ENCODE measurements at places on chromosomes 6 and 20. TPM values are rescaled to one million over a fixed set of nuclear protein-coding genes. Genes with fewer than 3 reads are reported as not detected.
A peak's percentile ranks its signal among the peaks of the same experiment; 100 is the strongest.

Gene LST1
- 20.6 TPM for total RNA-seq

Gene CLVS2
- total RNA-seq = not detected

Gene PLTP
- 9.7 TPM for total RNA-seq

Gene OR2B2
- not detected for total RNA-seq

Gene PACRG
- not detected for total RNA-seq

Gene KHDC1L
- total RNA-seq = not detected

Gene PRKN
- total RNA-seq = not detected

Gene IPCEF1
- 4.9 TPM for total RNA-seq

- no peaks in the 10 kb centered on the region for H3K36me3 ChIP-seq
- no peak overlapping the region for H3K27ac ChIP-seq
- no peak overlapping the region for H3K4me3 ChIP-seq
These were observed 81.6 kb downstream of the TMEM200A start for GRCh38 chr6:130447374-130447773.

GRCh38 chr6:165845493-165845892 lies 182.5 kb upstream of the PDE10A start:
- H3K36me3 ChIP-seq = no peaks in the 10 kb centered on the region
- H3K4me1 ChIP-seq = no peaks in the 10 kb centered on the region
- peaks cover 13% of the 10 kb centered on the region for H3K27me3 ChIP-seq
- no peak overlapping the region for H3K4me3 ChIP-seq

GRCh38 chr6:37479266-37479854 lies 20.3 kb downstream of the CCDC167 start:
- H3K27ac ChIP-seq = no peak overlapping the region
- no peaks in the 10 kb centered on the region for H3K4me1 ChIP-seq
- H3K36me3 ChIP-seq = peaks cover 53% of the 10 kb centered on the region
- no peak overlapping the region for H3K4me3 ChIP-seq

GRCh38 chr6:1130709-1131108 lies 181.2 kb upstream of the FOXQ1 start:
- H3K27ac ChIP-seq = no peak overlapping the region
- no peaks in the 10 kb centered on the region for H3K27me3 ChIP-seq
- no peaks in the 10 kb centered on the region for H3K4me1 ChIP-seq
- H3K36me3 ChIP-seq = no peaks in the 10 kb centered on the region
- H3K4me3 ChIP-seq = no peak overlapping the region
- DNase-seq = no peak

DNA sequence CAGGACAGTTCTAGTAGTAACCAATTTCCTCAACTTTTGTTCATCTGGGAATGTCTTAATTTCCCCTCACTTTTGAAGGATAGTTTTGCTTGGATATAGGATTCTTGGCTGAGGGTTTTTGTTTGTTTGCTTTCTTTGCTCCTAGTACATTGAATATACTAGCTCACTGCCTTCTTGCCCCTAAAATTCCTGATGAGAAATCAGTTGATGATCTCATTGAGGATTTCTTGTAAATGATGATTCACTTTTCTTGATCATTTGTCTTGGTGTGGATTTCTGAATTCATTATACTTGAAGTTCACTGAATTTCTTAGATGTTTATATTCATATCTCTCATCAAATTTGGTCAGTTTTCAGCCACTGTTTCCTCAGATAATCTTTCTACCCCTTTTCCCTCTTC lies 49.1 kb upstream of the PRDM1 start:
- no peak overlapping the region for H3K27ac ChIP-seq
- H3K27me3 ChIP-seq = peaks cover 4% of the 10 kb centered on the region
- no peak overlapping the region for H3K4me3 ChIP-seq
- no peak for DNase-seq
- no peaks in the 10 kb centered on the region for H3K4me1 ChIP-seq

DNA sequence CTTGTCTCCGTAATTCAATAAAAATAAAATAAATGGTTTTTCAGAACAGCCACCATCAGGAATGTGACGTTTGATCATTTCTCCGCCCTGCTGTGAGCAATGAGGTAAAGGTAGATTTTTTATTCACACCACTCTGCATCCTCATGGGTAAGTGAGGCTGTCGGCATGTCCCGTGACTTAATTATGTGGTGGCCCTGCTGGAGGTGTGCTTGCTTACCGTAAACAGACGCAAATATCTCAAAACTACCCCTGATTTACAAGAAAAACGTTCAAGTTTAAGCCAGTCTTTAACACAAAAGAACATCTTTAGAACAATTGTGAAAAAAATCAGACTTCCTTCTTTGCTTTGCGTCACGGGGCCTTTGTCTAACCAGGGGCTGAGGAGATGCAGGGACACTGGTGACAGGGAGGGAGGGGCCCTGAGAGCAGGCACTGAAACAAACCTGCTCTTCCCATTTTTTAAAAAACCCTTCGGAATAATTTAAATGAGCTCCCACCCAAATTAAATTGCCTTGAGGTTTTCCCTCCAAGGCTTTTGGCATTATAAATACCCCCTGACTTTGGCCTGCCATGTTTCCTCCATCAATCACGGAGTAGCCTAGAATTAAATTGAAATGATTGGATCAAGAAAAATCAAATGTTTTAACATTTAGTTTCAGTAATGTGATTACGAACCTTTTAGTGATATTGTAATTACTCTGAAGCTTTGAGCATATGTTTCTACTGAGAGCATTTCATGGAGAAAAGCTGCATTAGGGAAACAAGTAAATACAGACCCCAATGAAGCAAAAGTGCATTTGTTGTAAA lies 13.4 kb downstream of the PRKN start:
- H3K4me3 ChIP-seq = no peak overlapping the region
- H3K36me3 ChIP-seq = no peaks in the 10 kb centered on the region
- H3K27ac ChIP-seq = no peak overlapping the region
- no peak for DNase-seq

- H3K27me3 ChIP-seq = no peaks in the 10 kb centered on the region
- no peak for DNase-seq
- H3K36me3 ChIP-seq = no peaks in the 10 kb centered on the region
- H3K4me3 ChIP-seq = no peak overlapping the region
These were observed 370.4 kb downstream of the PREX1 start for GRCh38 chr20:48457193-48458002.

DNA sequence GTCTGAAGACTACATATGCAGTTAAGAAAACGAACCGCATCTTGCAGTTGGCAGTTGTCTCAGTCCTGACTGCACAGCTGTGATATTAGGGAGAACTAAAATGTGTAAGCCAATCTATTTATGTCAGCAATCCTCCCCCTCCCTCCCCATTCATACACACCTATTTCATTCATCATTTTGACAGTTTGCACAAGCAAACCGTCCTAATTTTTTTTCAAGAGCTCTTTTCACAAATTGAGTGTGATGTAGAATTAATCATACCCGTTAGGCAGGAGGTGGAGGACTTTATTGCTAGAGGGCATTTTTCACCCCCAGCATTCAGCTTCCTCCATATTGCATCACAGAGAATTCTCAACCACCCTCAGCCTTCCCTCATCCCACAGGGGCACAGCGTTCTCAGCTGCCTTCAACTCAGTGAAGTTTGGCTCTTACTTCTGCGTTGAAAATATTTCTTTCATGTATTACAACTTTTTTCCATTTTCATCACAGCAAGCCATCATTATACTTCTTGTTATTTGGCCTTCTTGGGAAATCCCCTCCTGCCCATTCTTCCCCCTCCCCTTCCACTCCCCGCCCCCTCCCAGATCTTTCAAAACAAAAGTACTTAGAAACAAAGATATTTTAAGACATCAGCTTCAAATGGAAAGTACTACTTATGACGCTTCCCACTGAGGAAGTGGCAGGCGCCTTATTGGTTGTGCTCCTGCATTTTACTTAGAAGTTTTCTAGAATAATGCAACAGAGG lies 37.5 kb downstream of the NOX3 start:
- no peaks in the 10 kb centered on the region for H3K36me3 ChIP-seq
- H3K4me1 ChIP-seq = peaks cover 29% of the 10 kb centered on the region
- H3K27ac ChIP-seq = peak overlapping the region; percentile 79
- H3K27me3 ChIP-seq = no peaks in the 10 kb centered on the region

DNA sequence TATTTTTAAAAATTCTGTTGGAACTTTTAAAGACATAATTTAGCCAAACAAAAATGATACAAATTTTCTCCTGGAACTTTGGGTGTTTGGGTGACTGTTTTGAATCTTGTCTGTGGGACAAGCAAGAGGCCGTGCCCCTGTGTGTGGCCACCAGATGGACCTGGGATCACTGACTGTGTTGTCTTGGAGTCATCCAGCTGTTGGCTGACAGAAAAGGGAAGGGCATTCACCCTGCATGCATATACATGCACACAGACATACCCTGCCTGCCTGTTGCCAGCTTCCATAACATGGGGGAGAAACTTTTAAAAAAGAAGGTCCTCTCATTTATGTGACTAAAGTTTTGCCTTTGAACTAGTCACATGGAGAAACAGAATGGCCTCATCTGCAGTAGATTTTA lies 72.7 kb downstream of the BLOC1S5 start:
- H3K4me3 ChIP-seq = no peak overlapping the region
- no peaks in the 10 kb centered on the region for H3K27me3 ChIP-seq
- no peaks in the 10 kb centered on the region for H3K4me1 ChIP-seq
- no peaks in the 10 kb centered on the region for H3K36me3 ChIP-seq
- H3K27ac ChIP-seq = no peak overlapping the region

DNA sequence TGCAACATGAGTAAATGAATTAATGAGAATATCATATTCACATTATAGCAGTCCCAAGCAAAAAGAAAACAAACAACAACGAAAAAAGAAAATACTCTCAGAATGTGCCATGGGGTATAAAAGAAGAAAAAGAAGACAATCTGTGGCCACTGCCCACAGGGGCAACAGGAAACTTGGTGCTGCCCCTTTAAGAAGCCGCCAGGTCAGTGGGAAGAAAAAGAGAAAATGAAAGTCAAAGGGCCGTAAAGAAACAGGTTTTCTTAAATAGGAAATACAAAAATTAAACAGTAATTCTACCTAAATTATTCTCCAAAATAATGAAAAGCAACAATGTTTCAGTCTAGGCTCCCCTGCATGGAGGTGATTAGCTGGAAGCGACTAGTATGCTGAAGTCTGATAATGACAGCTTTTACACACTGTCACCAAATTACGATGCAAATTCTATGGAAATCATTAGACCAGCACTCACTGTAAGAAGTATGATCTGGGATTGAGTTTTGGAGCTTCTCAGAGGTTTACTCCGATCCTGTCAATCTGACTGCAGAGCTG lies 23.6 kb downstream of the GMDS start:
- no peak for DNase-seq
- H3K4me3 ChIP-seq = peak overlapping the region; percentile 77
- H3K27ac ChIP-seq = peak overlapping the region; percentile 97
- no peaks in the 10 kb centered on the region for H3K27me3 ChIP-seq

DNA sequence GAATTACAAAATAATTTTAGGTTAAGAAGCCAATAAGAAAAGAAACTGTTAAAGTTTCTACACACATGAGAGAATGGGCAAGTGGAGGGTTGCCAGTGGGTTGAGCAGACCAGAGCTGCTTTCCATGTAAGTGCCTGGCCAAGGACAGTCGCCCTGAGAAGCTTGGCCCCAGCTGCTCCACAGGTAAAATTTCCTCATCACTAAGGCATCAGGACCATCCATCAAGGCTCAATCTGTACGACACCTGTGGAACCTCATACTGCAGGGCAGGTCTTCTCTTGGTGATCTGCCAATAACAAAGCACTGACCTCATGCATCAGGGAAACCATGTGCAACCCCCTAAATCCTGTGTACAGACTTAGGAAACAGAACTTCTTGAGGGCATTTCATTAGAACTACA lies 115.4 kb downstream of the INSM1 start:
- H3K27me3 ChIP-seq = no peaks in the 10 kb centered on the region
- DNase-seq = no peak
- no peak overlapping the region for H3K27ac ChIP-seq

GRCh38 chr6:26309731-26310142 lies 55.3 kb upstream of the BTN3A2 start:
- H3K27ac ChIP-seq = no peak overlapping the region
- no peaks in the 10 kb centered on the region for H3K36me3 ChIP-seq
- DNase-seq = no peak

GRCh38 chr6:17635568-17635967 lies 35.5 kb downstream of the FAM8A1 start:
- H3K27me3 ChIP-seq = no peaks in the 10 kb centered on the region
- H3K36me3 ChIP-seq = peaks cover 42% of the 10 kb centered on the region
- no peak overlapping the region for H3K27ac ChIP-seq
- H3K4me1 ChIP-seq = 0 out of 2 replicates have a peak, but pooled peaks cover 4% of the 10 kb centered on the region
- no peak for DNase-seq

DNA sequence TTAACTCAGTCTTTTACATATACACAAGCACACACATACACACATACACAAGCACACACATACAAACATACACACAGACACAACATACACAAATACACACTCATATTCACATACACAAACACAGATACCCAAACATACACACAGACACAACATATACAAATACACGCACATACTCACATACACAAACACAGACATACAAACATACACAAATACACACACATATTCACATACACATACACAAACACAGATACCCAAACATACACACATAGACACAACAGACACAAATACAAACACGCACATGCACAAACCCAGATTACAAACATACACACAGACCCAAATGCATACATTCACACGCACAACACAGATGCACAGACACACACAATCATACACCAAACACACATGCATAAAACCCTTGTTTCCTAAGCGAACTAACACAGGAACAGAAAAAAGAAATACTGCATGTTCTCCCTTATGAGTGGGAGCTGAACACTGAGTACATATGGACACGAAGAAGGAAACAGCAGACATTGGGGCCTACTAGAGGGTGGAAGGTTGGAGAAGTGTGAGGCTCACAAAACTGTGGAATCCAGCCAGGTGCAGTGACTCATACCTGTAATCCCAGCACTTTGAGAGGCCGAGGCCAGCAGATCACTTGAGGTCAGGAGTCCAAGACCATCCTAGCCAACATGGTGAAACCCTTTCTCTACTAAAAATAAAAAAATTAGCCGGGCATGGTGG lies 34.2 kb downstream of the PIM1 start:
- no peaks in the 10 kb centered on the region for H3K36me3 ChIP-seq
- no peak overlapping the region for H3K27ac ChIP-seq
- H3K27me3 ChIP-seq = no peaks in the 10 kb centered on the region
- H3K4me3 ChIP-seq = no peak overlapping the region
- H3K4me1 ChIP-seq = peaks cover 3% of the 10 kb centered on the region
- no peak for DNase-seq

DNA sequence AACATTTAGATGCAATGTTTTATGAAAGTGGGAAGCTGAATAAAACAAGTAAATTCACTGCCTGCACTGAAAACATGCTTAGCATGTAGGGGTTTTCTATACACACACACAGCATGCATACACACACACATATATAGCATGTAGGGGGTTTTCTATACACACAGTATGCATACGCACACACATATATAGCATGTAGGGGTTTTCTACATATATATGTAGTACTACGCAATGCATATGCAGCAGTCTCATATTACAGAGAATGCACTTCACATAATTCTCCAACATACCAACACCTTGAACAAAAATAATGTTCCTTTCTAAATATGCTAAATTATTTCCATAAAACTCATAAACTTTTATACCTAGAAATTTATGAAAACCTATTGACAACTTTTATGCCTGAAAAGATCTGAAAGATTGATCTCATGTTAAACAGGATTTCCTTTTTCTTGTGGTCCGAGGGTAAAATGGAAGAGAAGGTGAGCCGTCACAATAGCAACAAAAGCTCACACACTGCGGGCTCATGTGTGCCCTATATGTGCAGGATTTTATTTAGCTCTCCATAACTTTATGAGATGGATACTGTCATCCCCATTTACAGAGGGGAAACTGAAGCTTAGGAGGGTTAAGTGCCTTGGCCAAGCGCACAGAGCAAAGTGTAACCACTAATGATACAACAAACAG lies 81.9 kb upstream of the TULP1 start:
- H3K4me3 ChIP-seq = no peak overlapping the region
- H3K27ac ChIP-seq = no peak overlapping the region
- H3K4me1 ChIP-seq = no peaks in the 10 kb centered on the region
- DNase-seq = no peak
- no peaks in the 10 kb centered on the region for H3K27me3 ChIP-seq

GRCh38 chr6:133906050-133906449 lies 17.1 kb downstream of the TCF21 start:
- DNase-seq = no peak
- peaks cover 3% of the 10 kb centered on the region for H3K27me3 ChIP-seq
- H3K4me1 ChIP-seq = no peaks in the 10 kb centered on the region
- no peak overlapping the region for H3K4me3 ChIP-seq
